Progenitor cell of endocrine pancreas (in vitro differentiated cells): ENCODE measurements at places on chromosomes 3 and 15. TPM values are rescaled to one million over a fixed set of nuclear protein-coding genes. Genes with fewer than 3 reads are reported as not detected.
A peak's percentile ranks its signal among the peaks of the same experiment; 100 is the strongest.

DNA sequence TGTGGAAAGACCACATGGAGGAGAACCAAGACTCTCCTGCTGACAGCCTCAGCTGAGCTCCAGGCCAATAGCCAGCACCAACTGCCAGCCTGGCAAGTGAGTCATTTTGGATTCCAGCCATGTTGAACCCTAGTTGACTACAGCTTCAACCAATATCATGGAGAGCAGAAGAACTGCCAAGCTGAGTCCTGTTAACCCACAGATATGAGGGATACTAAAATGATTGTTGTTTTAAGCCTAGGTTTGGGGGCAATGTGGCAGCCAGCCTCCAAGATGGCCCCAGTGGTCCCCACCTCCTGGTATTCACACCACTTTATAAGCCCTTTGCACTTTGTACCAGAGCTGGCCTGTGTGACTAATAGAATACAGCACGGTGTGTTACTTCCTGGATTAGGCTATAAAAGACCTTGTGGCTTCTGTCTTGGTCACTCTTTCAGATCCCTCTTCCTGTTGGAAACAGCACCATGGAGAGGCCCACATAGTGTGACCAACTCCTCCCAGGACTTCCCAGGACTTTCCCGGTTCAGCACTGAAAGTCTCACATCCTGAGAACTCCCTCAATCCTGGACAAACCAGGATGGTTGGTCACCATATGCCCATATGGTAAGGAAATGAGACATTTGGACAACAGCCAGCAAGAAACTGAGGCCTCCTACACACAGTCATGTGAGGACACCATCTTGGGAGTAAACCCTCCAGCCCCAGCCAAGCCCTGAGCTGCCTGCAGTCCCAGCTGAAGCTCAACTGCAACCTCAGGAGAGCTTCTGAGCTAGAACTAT is 32.4 kb upstream of the CDV3 start:
- DNase-seq = no peak
- no peaks in the 10 kb centered on the region for H3K36me3 ChIP-seq
- H3K27me3 ChIP-seq = no peaks in the 10 kb centered on the region
- peaks cover 6% of the 10 kb centered on the region for H3K4me1 ChIP-seq
- H3K27ac ChIP-seq = no peak overlapping the region

DNA sequence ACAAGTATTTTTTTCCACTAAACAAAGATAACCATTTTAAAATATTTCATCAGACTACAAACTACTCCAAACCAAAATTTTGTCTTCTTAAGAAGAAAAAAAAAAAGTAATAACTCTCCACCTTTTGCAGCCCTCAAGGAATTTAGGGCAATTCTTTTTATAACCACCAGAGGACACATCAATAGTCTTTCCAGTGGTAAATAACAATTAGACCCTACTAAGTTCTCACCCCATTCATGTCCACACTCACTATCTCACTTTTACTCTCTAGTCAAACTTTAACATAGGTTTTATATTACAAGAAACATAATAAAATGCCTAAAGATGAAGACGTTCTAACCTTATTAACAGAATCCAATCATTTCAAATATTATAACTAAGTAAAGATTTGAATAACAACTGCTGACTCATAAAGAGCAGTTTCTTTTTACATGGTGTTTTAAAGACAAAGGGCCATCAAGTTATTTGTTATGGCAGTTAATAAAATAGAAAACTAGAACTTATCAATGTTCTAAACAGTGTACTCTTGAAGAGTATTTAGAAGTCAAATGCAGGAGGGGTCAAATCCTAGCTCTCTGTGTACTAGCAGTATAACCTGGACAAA is 33.0 kb downstream of the CCDC39 start:
- H3K4me1 ChIP-seq = no peaks in the 10 kb centered on the region
- no peak overlapping the region for H3K4me3 ChIP-seq
- DNase-seq = no peak
- H3K27ac ChIP-seq = no peak overlapping the region

DNA sequence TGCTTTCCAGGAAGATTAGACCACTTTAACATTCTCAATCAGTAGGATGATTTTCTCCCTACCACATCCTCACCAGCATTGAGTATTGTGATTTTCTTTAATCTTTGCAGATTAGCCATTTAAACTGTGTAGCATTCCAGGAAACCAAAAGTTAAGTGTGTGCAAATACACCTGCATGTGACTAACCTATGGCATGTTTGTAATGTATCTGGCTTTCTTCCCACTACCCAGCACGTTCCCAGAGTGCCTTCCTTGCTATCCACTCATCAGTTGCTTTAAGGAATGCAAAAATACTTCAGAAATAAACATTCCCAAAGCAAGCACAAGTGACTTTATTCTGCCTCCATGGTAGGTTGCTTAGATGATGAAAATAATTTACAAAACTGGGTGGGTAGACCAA is 74.2 kb downstream of the ATG7 start:
- H3K4me1 ChIP-seq = peaks cover 6% of the 10 kb centered on the region
- no peak overlapping the region for H3K4me3 ChIP-seq
- H3K27ac ChIP-seq = no peak overlapping the region
- DNase-seq = no peak
- H3K27me3 ChIP-seq = no peaks in the 10 kb centered on the region

DNA sequence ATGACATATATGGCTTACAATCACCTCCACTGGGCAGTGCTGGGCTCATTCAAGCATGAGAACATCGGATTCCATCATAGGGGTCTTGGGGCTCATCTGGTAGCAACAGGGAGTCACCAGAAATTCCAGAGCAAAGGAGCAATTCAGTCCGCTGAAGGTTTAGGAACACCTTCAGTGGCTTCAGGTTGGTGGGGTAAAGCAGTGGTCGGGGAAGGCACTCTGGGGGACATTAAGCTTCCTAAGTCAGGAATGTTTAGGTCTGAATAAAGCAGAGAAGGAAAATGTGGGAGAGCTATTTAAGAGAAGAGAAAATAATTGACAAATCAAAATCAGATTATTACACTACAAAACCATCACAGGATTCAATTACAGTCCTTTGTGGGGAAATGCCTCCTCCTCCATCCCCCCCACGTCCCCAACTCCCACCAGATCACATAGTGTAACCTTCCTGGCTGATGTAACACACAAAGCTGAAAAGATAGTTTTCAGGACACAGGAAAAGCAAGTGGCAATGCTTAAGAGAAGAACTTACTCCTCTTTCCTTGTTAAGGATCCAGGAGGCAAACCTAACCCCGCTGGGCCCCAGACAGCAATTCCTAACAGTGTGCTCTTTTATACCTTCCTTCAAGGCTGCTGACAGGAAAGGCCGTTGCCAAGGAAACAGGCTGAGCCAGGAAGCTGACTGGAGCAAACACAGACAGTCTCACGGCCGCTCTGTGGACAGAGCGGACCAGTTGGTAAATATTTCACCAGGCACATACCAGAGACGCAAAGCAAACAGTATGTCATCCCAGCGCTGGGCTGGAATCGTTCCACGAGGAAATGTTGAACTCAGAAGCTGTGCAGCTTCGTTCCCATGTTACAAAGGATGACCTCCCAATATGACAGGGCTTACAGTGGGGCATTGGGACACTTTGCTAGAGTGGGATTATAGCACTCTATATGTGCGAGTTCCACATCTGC is 57.5 kb upstream of the LMCD1 start:
- peaks cover 2% of the 10 kb centered on the region for H3K36me3 ChIP-seq
- H3K27me3 ChIP-seq = no peaks in the 10 kb centered on the region
- DNase-seq = peak; percentile 69

- no peak overlapping the region for H3K27ac ChIP-seq
- H3K4me3 ChIP-seq = no peak overlapping the region
- H3K4me1 ChIP-seq = no peaks in the 10 kb centered on the region
- H3K36me3 ChIP-seq = no peaks in the 10 kb centered on the region
- no peak for DNase-seq
These were observed 168.1 kb upstream of the STAC start for GRCh38 chr3:36212251-36212650.

DNA sequence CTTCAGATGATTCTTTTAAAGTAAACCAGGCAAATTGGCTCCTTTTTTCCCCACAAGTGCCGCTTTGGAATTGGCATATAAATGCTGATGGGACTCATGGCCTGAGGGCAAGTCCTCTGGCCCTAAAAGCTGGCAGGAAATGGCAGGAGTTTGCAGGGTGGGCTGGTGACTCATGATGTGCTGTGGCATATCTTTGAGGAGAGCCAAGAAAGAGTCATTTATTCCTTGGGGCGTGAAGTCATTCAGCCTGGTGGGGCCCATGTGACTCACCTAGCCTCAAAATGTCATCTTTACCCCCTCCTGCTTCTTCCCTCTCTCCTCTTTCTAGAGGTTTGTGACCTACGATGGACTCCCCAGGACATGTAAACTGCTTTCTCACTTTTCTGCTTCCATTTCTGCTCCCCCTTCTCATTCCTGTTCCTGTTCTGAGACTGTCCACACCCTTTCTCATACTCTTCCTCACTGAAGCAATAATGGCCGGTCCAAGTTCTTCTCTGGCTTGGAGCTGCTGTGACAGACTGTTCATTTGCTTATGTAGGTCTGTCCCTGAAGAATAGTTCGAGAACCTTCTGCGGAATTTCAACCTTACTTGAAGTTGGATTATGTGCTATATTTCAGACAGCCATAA is 326.1 kb downstream of the SATB1 start:
- DNase-seq = no peak
- no peak overlapping the region for H3K4me3 ChIP-seq
- no peak overlapping the region for H3K27ac ChIP-seq
- H3K27me3 ChIP-seq = no peaks in the 10 kb centered on the region
- no peaks in the 10 kb centered on the region for H3K4me1 ChIP-seq

DNA sequence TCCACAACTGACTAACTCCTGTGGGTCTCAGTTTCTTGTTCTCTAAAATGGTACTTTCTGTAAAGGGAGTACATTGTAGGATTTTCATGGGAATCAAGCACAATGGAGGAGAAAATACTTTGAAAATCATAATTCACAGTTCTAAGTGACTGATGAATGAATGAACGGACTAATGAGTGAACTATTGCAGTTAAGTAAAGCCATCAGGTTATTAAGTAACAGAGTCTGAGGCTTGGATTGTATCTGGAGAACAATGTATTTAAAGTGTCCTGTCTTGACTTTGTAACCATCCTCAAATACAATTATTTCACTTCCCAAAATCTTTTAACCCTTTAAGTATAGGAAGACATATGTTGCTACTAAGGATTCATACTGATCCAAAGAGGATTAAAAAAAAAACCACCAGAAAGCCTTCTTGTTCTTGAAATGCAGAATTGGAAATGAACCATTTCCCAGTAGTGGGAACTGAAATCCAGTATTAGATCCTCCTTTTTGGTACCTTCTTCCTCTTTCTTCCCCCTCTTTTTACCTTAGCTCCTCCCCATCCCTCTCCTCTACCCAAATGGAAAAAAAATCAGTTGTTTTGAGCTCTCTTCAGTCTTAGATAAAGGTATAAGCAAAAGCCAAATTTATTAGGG is 13.2 kb upstream of the BCL6 start:
- DNase-seq = no peak
- H3K27me3 ChIP-seq = peaks cover 3% of the 10 kb centered on the region
- H3K36me3 ChIP-seq = no peaks in the 10 kb centered on the region
- no peak overlapping the region for H3K27ac ChIP-seq

- H3K4me3 ChIP-seq = no peak overlapping the region
- DNase-seq = no peak
- H3K36me3 ChIP-seq = peaks cover 4% of the 10 kb centered on the region
- H3K27ac ChIP-seq = no peak overlapping the region
- no peaks in the 10 kb centered on the region for H3K27me3 ChIP-seq
These were observed 45.0 kb downstream of the BLM start for GRCh38 chr15:90762109-90762508.

GRCh38 chr3:50417637-50418033 is 58.3 kb upstream of the TMEM115 start:
- peaks cover 20% of the 10 kb centered on the region for H3K27me3 ChIP-seq
- DNase-seq = no peak
- H3K36me3 ChIP-seq = no peaks in the 10 kb centered on the region
- H3K27ac ChIP-seq = no peak overlapping the region
- no peak overlapping the region for H3K4me3 ChIP-seq

GRCh38 chr3:97974996-97975395 is 2.8 kb upstream of the RIOX2 start:
- no peak overlapping the region for H3K4me3 ChIP-seq
- H3K36me3 ChIP-seq = no peaks in the 10 kb centered on the region
- no peak for DNase-seq

GRCh38 chr3:9935966-9936510 is 2.4 kb downstream of the CRELD1 start:
- DNase-seq = no peak
- H3K27me3 ChIP-seq = no peaks in the 10 kb centered on the region
- H3K4me3 ChIP-seq = no peak overlapping the region
- H3K27ac ChIP-seq = no peak overlapping the region
- peaks cover 10% of the 10 kb centered on the region for H3K36me3 ChIP-seq
- peaks cover 17% of the 10 kb centered on the region for H3K4me1 ChIP-seq

GRCh38 chr15:60065951-60066350 is 61.8 kb downstream of the FOXB1 start:
- H3K4me1 ChIP-seq = no peaks in the 10 kb centered on the region
- DNase-seq = no peak
- H3K27me3 ChIP-seq = peaks cover 13% of the 10 kb centered on the region
- H3K27ac ChIP-seq = no peak overlapping the region
- H3K4me3 ChIP-seq = no peak overlapping the region

DNA sequence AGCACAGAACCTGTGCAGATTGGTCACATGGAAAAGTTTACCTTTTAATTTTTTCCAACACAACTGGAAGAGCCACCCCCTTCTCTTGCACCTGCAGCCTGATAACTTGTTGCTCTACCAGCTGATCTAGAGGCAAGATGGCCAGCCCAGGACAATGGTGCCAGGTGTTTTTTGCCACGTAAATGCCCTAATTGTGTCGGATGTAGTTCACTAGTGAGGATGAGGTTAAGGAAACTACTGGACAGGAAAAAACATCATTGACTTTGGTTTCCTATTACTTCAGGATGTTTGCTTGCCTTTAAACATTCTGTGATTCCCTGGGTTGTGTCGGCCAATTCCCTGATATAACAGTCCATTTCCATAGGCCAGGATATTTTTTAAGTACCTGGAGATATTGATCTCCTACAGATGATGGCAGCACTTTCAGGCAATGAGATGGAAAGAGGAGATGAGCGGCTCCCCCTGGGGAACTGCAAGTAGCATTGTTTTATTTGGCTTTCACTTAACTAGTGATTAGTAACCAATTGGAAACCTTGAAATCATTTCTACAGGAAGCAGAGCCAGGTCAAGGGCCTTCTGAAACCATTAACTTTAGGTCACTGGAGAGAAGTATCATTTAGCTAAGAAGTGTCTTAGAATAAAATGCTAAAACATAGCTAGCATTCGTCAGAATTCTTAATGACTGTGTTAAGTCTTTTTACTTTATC is 72.5 kb downstream of the OSBPL10 start:
- no peak overlapping the region for H3K27ac ChIP-seq
- no peaks in the 10 kb centered on the region for H3K27me3 ChIP-seq
- H3K4me1 ChIP-seq = peaks cover 16% of the 10 kb centered on the region
- DNase-seq = no peak
- no peak overlapping the region for H3K4me3 ChIP-seq

The CFAP100 gene
- total RNA-seq = 0.79 and 1.00 TPM in 2 replicates

The CSPG4 gene
- total RNA-seq = 0.41 and 0.51 TPM in 2 replicates

The SNX22 gene
- 7.3 and 8.1 TPM in 2 replicates for total RNA-seq

The MNS1 gene
- total RNA-seq = 4.5 and 4.8 TPM in 2 replicates

The DIS3L gene
- 51.1 and 53.7 TPM in 2 replicates for total RNA-seq

The ROPN1 gene
- not detected in 2 replicates for total RNA-seq

The HTR3E gene
- total RNA-seq = not detected in 2 replicates

The SNRPN gene
- total RNA-seq = 146 and 148 TPM in 2 replicates

The GABRR3 gene
- total RNA-seq = not detected in 2 replicates

The KCNMB3 gene
- total RNA-seq = 3.4 and 4.4 TPM in 2 replicates

The FAM107A gene
- 0.09 TPM in 1 of 2 replicates, not detected in the other for total RNA-seq
